CD4-positive, alpha-beta memory T cell (primary cell): ENCODE measurements at places on chromosomes 1 and 21.

- DNase-seq, result no peak
These were observed 81.5 kb downstream of the NDUFS5 start for GRCh38 chr1:39107341-39108290.

DNA sequence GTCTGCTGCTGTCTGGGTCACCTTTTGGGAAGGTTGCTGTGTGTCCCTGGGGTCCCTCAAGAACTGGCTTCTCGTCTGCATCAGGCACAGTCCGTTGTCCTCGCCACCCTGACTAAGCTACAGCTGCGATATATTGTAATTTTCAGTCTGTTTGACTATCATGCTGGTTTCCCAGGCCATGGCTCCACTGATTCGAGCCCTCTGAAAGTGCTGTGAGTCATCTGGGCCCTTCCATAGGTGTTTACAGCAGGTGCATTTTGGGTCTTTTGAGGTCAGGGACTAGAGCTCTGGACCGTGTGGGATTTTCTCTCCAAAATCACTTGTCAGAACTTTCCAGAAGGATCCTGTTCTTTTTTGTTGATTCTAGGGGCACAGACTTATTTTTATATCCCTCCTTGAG is 52.8 kb downstream of the SPSB1 start:
- DNase-seq, result no peak

- DNase-seq, result no peak
These were observed 215.5 kb upstream of the CHRM3 start for GRCh38 chr1:239170828-239171227.

DNA sequence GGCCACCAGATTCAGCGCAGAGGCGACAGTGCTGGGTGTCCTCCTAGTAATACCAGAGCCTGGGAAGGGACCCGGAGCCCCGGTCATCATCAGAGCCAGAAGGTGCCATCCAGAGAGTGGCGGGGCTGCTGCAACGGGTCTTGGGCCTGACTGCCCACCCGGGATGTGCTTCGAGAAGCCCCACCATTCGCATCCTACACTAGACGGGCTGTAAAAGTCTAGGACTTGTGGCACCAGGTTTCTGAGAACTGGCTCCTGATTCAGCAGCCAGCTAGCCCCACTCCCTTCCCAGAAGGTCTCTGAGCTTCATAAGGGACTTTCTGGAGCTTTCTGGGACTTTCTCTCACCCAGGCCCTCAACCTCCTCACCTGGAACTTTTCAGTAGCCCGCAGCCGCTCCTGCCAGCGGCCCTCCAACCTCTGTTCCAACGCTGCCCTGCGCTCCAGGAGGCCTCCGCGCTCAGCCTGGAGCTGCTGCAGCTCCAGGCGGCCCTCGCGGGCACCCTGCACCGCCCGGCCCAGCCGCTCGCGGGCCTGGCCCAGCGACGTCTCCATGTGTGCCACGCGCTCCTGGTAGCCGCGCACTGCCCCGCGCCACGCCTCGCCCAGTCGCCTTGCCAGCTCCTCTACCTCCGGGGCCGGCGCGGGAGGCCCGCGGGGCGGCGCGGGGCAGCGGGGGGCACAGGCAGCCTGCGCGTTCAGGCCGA is 940 bp downstream of the NES start:
- DNase-seq, result no peak

GRCh38 chr21:31216206-31216605 is 127.9 kb downstream of the TIAM1 start:
- DNase-seq, result no peak

- DNase-seq, result no peak
These were observed 15.7 kb upstream of the MX1 start for GRCh38 chr21:41410361-41410760.

DNA sequence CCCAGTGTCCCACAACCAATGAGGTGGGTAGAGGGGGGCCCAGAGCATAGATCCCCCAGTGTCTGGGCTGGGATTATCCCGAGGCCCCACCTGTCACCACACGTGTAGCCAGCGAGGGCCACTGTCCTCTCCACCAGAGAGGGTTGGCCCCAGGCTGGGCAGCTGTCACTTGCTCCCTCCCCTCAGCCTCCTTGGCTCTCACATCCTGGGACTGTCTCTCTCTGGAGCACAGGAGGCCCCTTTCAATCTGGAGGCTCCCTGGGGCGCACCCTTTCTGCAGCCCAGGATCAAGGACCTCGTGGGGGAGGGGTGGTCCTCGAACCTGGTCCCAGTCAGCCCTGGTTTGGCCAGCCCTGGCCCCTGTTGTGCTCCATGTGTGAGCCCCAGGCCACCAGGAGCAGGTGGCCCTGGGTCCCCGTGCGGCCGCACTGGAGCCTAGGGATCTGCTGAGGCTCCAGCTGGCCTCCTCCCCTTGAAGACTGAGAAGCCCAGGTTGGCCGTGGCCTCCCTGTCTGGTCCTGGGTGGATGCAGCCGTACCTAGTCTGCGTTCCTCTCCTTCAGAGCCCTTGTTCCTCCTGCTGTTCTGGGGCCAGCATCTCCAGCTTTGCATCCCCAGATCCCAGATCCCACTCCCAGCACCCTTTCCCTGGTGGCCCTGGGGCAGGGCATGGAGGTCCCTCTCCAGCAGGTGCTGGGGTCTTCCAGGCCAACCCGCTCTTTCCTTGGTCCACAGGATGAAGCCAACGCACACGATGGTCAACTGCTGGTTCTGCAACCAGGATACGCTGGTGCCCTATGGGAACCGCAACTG is 6.7 kb downstream of the TMEM201 start:
- DNase-seq, result no peak

- DNase-seq, result no peak
These were observed 64.2 kb upstream of the LYPLAL1 start for GRCh38 chr1:219109424-219110018.

GRCh38 chr1:145972580-145972979 is 8.1 kb downstream of the POLR3GL start:
- DNase-seq, result no peak

- no peak for DNase-seq
These were observed 21.6 kb downstream of the URB1 start for GRCh38 chr21:32370998-32371766.

GRCh38 chr1:163670989-163671757 is 349.4 kb downstream of the NUF2 start:
- no peak for DNase-seq

DNA sequence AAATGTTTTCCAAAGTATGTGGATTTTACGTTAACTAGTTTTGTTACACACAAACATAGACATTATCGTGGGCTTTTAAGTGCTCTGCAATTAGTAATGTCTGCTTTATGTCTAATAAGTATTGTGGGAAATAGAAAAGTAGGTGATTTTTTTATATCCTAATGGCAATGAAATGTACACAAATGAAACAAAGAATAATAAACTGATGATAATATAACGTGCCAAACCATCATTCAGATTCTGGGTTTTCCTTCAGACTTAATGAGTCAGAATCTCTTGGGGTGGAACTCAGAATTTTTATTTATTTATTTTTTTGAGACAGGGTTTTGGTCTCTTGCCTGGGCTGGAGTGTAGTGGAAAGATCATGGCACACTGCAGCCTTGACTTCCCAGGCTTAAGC is 2.0 kb downstream of the TMEM183A start:
- DNase-seq, result no peak

GRCh38 chr1:15408890-15409387 is 749 bp upstream of the EFHD2 start:
- no peak for DNase-seq

GRCh38 chr1:22886211-22886610 is 86.5 kb downstream of the LACTBL1 start:
- no peak for DNase-seq

GRCh38 chr1:93531193-93531592 is 83.3 kb downstream of the FNBP1L start:
- no peak for DNase-seq

- DNase-seq, result no peak
These were observed 595.0 kb downstream of the NEGR1 start for GRCh38 chr1:71687376-71687775.

- no peak for DNase-seq
These were observed 186.5 kb upstream of the VAMP3 start for GRCh38 chr1:7584643-7585042.

- no peak for DNase-seq
These were observed 38.4 kb upstream of the CDC42BPA start for GRCh38 chr1:227356620-227357146.

DNA sequence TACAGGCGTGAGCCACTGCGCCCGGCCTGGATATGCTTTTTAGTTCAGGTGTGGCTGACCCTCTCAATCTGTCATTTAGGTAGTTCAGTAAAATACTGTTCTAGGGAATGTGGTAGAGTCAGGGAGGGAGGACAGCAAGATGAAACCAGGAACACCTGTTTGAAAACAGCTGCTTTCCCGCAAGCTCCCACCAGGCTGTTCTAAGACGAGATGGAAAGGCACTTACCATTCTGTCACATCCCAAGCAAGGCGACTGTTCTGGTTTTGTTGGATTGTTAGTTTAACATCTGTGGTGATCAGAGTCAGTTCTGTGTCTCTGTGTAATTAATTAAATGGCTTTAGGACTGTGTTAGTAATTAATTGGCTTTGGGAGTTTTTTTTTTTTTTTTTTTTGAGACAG is 2.9 kb downstream of the CHAF1B start:
- DNase-seq, result no peak

GRCh38 chr1:163144418-163144817 is 58.3 kb downstream of the RGS5 start:
- no peak for DNase-seq

DNA sequence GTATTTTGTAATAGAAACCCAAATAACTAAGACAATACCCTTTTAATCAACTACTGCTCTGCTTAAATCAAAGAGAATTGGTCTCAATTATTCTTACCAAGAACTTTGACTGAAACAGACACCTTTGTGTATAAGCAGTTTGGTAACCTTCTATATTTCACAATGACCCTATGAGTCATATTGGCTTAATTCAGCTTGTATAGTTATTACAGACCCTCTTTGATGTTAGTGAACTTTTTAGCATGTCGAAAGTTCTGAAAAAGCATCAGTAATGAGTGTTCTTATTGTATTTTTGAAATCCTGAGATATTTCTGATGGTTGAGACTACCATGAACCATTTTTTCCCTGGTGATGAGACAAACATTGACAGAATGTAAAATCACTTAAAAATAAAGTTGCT is 43.3 kb upstream of the RABGAP1L start:
- no peak for DNase-seq

- no peak for DNase-seq
These were observed 219.3 kb upstream of the GREM2 start for GRCh38 chr1:240831191-240831631.

DNA sequence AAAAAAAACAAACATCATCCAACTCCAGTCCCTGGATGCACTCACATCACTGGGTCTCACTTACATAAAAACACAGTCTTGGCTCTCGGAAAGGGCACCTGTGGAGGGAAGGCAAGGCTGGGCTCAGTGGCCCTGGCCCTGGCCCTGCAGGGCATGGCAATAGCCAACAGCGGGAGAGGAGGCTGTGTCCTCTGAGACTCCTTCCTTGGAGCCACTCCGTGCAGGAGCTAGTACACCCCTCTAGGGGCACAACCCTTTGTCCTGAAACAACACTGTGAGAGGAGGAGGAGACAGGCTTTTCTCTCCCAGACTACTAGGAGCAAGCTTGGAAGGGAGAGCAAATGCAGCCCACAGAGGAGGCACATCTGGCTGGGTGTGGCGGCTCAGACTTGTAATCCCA is 28.0 kb downstream of the URB1 start:
- no peak for DNase-seq

DNA sequence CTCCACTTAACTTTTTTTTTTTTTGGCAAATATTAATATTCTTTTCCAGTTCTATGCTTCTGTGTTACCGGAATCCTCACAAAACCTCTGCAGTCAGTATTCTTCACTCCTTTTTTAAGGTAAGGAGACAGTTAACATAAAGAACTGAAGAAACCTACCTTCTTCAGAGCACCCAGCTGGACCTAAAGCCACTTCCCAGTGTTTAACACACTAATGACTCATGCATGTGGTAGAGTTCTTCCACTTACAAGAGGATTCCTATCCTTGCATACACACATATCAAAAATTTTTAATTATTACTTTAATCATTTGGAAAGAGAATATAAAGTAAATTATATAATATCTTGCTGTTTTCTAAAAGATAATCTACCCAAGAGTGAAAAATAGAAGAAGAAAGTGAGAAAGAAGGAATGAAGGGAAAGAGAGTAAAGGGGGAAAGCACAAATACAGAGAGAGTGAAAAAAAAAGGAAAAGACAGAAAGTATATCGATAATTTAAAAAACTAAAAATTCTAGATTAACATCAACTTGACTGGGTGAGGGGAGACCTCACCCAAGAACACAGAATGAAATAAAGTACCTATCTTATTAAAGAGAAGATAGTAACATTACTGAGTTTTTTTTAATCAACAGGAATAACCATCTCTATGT is 54.9 kb downstream of the ENAH start:
- no peak for DNase-seq

DNA sequence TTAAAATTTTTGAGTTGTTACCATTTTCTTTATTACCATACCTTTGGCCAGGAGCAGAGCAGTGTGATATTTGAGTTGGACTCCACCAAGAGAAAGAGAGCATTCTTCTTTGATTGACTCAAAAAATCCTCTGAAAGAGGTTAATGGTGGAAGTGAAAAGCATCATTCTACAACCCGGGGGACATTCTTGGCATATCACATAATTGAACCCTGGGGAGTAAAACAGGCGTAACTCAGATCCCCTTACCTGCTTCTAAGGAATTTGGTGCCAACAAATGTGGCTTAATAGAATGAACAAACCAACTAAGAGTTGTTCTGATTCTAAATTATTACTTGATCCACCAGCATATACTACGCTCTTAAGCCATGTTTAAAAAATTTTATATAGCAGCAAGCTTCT is 351.1 kb upstream of the DEPDC1 start:
- no peak for DNase-seq

- DNase-seq, result no peak
These were observed 26.4 kb downstream of the SORT1 start for GRCh38 chr1:109371341-109371739.

DNA sequence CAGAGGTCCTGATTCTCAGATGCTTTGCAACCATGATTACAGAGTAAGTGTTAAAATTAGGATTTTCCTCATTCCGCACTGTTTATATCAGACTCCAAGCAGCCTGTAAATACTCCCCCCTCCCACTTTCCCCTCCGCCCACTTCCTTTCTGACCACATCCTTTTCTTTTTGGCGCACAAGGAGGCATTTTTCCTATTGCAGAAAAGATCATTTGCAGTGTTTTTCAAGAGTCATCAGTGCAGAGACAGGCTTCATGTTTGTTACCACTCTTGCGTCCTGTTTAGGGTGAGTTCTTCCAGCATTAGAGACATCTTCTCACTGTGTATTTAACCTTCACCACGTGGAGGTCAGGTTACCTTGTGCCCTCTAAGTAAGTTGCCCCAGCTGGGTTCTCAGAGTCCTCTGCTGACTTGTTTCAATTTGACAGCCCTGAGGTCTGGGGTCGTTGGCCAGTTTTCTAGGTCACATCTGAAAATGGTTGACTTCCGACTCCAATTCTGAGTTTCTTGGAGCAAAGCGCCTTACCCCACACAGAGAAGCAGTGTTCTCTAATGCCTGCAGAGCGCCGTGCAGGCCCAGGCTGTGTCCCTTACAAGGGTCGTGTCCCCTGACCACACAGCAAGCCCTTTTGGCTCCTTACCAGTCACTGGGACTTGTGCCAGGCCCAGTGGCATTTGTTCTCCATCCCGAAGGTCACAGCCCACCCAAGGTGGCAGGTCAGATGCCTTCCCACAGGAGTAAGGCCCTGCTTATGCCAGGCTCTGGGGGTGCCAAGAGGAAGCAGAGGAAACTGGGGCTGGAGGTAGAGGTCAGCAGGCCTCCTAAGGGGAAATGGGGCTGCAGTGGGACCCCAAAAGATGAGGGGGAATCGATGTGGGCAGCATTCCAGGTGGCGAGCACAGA is 85.6 kb downstream of the FAM78B start:
- no peak for DNase-seq
